Activated CD4-positive, alpha-beta T cell treated with anti-CD3 and anti-CD28 coated beads for 36 hours (primary cell): ENCODE measurements at places on chromosomes 5 and 9. TPM values are rescaled to one million over a fixed set of nuclear protein-coding genes. Genes with fewer than 3 reads are reported as not detected.

DNA sequence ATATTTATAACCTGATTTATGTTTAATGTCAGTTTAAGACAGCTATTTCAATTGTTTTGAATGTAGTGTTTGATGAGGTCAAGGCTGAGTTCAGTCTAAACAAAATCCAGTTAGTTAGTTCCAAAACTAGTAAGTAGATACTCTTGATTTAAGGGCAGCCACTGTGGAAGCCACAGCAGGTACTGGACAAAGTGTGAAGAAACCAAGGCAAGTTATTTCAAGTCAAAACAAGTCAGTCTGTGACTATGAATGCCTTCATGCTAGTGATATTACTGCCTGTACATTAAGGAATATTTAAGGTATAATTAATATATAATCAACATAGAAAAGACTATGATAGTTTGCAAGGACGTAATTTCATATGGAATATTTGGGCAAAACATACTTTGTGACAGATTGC is 362.3 kb downstream of the DMRTA1 start:
- H3K36me3 ChIP-seq = no peaks in the 10 kb centered on the region
- H3K27me3 ChIP-seq = no peaks in the 10 kb centered on the region
- no peaks in the 10 kb centered on the region for H3K4me1 ChIP-seq
- no peak for DNase-seq
- no peak overlapping the region for H3K4me3 ChIP-seq

DNA sequence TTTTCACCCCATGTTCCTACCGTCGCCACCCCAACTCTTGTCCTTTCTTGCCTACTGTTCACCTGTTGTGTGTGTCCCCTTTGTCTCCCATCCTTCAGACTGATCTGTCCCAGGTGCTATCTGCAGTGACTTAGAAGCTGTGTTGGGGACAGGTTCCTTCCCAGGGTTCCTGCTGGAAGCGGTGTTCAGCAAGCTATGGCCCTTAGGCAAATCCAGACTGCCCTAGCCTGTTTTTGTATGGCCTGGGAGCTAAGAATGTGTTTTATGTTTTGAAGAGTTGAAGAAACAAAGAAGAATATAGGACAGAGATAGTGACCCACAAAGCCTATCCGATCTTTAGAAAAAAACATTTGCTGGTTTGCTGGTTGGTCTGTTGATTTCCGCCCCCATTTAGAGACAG is 236.4 kb downstream of the GOLPH3 start:
- no peaks in the 10 kb centered on the region for H3K27me3 ChIP-seq
- no peak overlapping the region for H3K4me3 ChIP-seq
- H3K27ac ChIP-seq = no peak overlapping the region

The GARIN3 gene
- 0.79 TPM for total RNA-seq

- no peak overlapping the region for H3K27ac ChIP-seq
- no peak for DNase-seq
- H3K36me3 ChIP-seq = no peaks in the 10 kb centered on the region
- no peak overlapping the region for H3K4me3 ChIP-seq
- peaks cover 10% of the 10 kb centered on the region for H3K4me1 ChIP-seq
- peaks cover 3% of the 10 kb centered on the region for H3K27me3 ChIP-seq
Observed at GRCh38 chr5:36279054-36279698, 22.5 kb downstream of the RANBP3L start.

DNA sequence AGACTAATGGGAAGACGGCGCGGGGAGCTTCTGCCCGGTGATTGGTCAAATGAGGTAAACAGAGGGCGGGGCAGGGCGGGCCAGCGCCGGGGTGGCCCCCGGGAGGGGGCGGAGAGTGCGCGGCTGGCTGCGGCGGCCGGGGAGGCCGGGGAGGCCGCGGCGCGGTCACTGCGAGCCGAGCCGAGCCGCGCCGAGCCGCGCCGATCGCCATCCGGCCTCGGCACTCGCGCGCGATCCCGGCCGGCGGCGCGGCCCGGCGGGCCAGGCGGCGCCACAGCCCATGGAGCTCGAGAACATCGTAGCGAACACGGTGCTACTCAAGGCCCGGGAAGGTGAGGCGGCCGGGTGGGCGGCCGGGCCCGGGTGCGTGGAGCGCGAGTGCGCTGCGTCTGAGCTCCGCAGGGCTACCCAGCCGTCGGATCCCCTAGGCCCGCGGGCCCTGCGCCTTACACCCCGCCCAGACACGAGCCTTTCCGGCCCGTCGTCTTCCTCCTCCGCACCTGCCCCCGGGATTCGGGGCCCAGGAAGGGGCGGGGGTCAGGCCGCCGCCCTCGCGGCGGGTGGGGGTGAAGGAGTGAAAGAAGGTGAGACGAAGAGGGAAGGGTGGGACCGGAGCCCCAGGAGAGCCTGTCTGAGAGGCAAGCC is at the start of gene GRK6:
TSS of gene GRK6 (plus strand) at position 111 of the 645 bp plus-strand sequence. CDS start at position 281, 170 bp downstream.
- DNase-seq = peak; percentile 82
- peaks cover 43% of the 10 kb centered on the region for H3K4me1 ChIP-seq
- no peaks in the 10 kb centered on the region for H3K27me3 ChIP-seq
- H3K36me3 ChIP-seq = peaks cover 43% of the 10 kb centered on the region

- DNase-seq = no peak
- H3K27ac ChIP-seq = no peak overlapping the region
- H3K4me3 ChIP-seq = no peak overlapping the region
- H3K4me1 ChIP-seq = peaks cover 28% of the 10 kb centered on the region
- H3K36me3 ChIP-seq = no peaks in the 10 kb centered on the region
Observed at GRCh38 chr9:99870126-99870525, 36.3 kb upstream of the STX17 start.

DNA sequence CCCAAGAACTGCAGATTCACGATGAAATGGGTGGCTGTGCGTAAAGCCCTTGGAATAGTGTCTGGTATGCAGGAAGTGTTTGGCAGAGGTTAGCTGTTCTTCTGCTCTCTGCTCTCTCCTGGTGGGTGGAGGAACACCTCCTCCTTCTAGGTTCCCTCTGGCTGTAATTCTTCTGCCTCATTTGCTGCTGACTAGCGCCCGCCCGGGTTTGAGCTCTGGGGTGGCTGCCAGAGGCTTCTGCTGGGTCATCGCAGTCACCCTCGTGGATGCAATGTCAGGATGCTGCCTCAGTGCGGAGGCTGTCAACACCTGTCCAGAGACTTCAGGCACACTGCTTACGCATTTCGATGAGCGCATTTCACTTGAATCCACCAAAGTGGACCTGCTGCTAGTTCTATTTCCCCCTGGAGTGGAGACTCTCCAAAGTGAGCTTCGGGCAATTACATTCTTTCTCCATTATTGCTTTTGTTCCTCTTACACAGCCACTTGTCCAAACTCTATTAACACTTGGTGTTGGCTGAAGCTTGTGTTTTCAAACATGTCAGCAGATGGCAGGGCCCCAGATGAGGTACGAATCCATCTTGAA is 11.7 kb downstream of the DOCK2 start:
- H3K4me3 ChIP-seq = peak overlapping the region; percentile 9
- DNase-seq = no peak
- peaks cover 95% of the 10 kb centered on the region for H3K4me1 ChIP-seq

The CTSL gene
- total RNA-seq = 6.1 TPM

GRCh38 chr5:38467353-38468040 is 88.9 kb downstream of the LIFR start:
- H3K4me3 ChIP-seq = no peak overlapping the region
- no peaks in the 10 kb centered on the region for H3K36me3 ChIP-seq
- no peaks in the 10 kb centered on the region for H3K4me1 ChIP-seq

The LRSAM1 gene
- total RNA-seq = 20.4 TPM

The PCDHGA11 gene
- total RNA-seq = 0.07 TPM
